K562 (cell line): ENCODE measurements at places on chromosomes 1 and 21. TPM values are rescaled to one million over a fixed set of nuclear protein-coding genes. Genes with fewer than 3 reads are reported as not detected.

Gene CITED4
- 0.89 and 1.2 TPM in 2 replicates for total RNA-seq

Gene PFKL
- 108 and 124 TPM in 2 replicates for total RNA-seq

Gene OR2T33
- 0.27 TPM in 1 of 2 replicates, not detected in the other for total RNA-seq

Gene GPR3
- 10.9 and 11.0 TPM in 2 replicates for total RNA-seq

Gene MAP1LC3C
- total RNA-seq: not detected in 2 replicates

Gene PPFIA4
- 1.9 and 2.0 TPM in 2 replicates for total RNA-seq

Gene KIF14
- total RNA-seq: 25.0 and 26.8 TPM in 2 replicates

Gene ARHGEF2
- 147 and 162 TPM in 2 replicates for total RNA-seq

Gene CD34
- 0.13 TPM in 1 of 2 replicates, not detected in the other for total RNA-seq

Gene IGSF21
- total RNA-seq: not detected in 2 replicates

Gene RFX5
- total RNA-seq: 32.7 and 36.1 TPM in 2 replicates

Gene MYBPH
- total RNA-seq: not detected in 2 replicates

Gene LYPD8
- total RNA-seq: 0.87 and 1.0 TPM in 2 replicates

Gene NOTCH2
- 1.2 and 1.3 TPM in 2 replicates for total RNA-seq

Gene CNR2
- total RNA-seq: not detected in 2 replicates

Gene GBP4
- total RNA-seq: 0.11 and 0.24 TPM in 2 replicates

Gene NBPF3
- 6.8 and 7.3 TPM in 2 replicates for total RNA-seq

Gene CLEC20A
- not detected in 2 replicates for total RNA-seq

Gene CELA3B
- total RNA-seq: 3.1 and 3.8 TPM in 2 replicates

Gene KCNQ4
- 3.8 and 4.1 TPM in 2 replicates for total RNA-seq

Gene MSH4
- total RNA-seq: 0.13 and 0.16 TPM in 2 replicates

Gene IL23R
- total RNA-seq: 23.8 and 24.7 TPM in 2 replicates

Gene MAN1C1
- total RNA-seq: 0.22 and 0.44 TPM in 2 replicates

Gene CYP4A11
- total RNA-seq: 0.42 TPM in 1 of 2 replicates, not detected in the other
